CD4-positive, alpha-beta memory T cell (primary cell): ENCODE measurements at places on chromosomes 7 and 10.

DNA sequence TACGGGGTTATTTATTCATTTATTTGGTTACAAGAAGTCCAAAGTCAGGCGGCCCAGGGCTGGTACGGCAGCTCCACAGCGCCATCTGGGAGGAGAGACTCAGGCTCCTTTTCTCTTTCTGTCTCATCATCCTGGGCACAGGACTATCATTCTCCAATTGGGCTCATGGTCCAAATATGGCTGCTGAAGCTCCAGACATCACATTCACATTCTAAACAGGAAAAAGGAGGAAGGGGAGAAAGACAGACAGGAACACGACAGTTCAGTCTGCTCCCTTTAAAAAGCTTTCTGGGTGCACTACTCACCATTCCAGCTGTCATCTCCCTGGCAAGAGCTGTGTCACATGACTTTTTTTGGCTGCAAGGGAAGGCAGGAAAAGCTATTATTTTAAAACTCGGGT, 74.4 kb upstream of the PDZD8 start:
- DNase-seq: no peak

GRCh38 chr10:48461623-48462481, 143.0 kb downstream of the ARHGAP22 start:
- DNase-seq: no peak

GRCh38 chr7:127850195-127850594, 181.0 kb downstream of the LRRC4 start:
- DNase-seq: no peak

DNA sequence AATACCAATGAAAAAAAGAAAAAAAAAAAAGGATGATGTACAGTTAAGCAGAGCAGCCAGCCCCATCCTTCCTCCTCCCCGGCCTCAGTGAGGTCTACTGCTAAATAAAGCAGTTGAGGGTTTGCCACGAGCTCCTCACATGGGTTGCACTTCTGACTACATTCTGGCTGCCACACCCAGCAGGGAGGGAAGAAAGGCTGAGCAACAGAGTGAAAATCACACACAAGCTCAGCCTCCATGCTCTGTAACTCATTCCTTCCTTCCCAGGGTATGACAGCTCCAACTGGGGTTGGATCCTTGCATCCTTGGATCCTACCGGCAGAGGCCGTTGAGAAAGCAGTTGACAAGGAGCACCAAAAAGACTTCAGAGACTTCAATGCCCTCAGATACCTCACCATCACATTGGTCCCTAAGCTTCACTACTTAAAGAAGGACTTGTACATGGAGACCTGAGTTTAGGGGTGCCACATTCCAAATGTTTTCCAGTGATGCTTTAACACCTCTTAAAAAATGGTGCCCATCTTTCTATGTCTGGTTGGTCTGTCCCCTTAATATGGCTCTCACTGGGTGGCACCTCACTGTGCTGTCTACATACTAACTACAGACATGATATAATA, 52.9 kb upstream of the PIK3CG start:
- no peak for DNase-seq

DNA sequence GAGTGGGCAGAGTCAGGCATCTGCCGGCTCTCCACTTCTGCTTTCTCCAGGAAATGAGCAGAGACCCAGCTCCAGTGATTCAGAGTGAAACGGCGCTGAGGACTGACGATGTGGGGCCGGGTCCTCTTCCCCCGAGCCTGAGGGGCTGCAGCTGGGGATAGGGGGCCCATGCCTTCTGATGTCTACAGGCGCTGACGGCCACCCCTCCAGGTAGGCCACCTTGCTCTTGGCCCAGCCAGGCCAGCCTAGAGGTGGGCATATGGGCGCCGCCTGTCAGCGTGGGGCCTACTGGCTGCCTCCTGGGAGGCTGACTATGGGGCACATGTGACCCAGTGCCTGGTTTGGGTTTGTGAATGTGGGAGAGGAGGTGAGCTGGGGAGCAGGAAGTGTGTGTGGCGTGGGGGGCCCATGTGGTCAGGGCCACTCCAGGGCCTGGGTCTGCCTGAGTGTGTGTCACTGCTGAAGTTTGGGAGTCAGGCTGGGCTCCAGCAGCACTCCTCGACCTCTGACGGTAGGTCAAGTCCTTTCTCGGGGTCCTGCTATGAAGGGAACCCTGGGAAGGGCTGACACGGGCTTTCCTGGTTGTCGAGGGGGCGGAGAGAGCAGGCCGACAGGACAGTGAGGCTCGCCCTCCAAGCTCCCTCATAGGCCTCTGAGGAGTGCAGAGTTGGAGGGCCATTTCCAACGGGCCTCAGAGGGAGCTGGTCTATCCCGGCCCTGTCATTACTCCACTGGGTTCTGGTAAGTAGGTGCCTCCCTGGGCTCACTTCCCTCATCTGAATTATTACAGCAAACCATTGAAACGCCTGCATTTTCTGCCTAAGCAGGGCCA, at the start of gene WDFY4:
Gene WDFY4, plus strand, starts transcription at position 82 of the 832 bp plus-strand sequence. CDS start 24,860 bp downstream, outside the sequence.
- no peak for DNase-seq

GRCh38 chr7:146175716-146176115, 59.1 kb downstream of the CNTNAP2 start:
- DNase-seq: no peak
